NCI-H510A (cell line): ENCODE measurements at places on chromosomes 5 and 9.

DNA sequence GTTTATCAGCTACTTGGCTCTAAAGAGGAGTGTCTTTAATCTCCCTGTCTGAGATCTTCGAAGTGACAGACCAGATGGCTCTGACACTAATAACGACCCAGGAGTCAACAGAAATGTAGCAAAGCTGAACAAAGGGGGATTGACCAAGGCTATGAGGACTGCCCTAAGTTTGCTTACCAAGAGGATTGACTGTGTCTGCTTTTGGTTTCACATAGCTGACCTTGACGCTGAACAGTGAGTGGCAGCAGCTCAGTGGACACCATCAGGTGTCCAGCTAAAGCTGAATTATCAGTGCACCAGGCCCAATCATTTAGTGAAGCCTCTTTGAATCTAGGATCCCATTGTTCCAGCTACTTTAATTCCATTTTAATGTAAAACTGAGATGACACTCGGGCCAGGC, 262.6 kb downstream of the COX7C start:
- DNase-seq: no peak

GRCh38 chr5:30581198-30581935, 612.1 kb upstream of the CDH6 start:
- DNase-seq: no peak

- no peak for DNase-seq
These were observed 154.1 kb downstream of the OSTF1 start for GRCh38 chr9:75242426-75242825.

- DNase-seq: no peak
These were observed 24.2 kb downstream of the PCDHGC5 start for GRCh38 chr5:141512911-141513626.

DNA sequence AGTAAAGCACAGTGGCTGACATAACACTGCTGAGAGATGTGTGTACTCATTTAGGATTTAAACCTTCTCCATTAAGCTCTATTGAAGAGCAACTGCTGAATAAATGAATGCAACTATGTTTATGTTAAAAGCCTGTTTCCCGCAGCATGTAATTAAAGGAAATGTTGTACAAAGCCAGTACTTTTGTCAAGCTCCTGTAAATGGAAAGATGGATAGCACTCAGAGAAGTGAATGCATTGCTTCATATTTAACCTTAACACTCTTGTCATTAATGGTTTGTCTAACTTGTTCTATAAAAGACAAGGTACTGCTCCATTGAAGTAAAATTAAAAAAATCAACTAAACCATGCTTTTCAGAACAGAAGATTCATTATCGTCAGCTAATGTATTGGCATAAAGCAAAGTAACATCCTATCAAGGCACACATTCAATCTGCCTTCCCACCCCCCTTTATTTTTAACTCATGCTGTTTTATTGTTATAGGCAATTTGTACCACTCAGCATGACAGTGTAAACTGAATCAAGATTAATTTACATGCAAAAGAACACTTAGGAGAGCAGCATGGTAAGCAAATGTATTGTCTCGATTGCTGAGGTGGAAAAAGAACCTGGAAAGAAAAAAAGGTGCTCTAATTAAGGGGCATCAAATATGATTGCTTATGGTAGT, 240.9 kb upstream of the TBCA start:
- no peak for DNase-seq
